ENCODE measurements at places on chromosomes 6 and 20. TPM values are rescaled to one million over a fixed set of nuclear protein-coding genes. Genes with fewer than 3 reads are reported as not detected.

DNA sequence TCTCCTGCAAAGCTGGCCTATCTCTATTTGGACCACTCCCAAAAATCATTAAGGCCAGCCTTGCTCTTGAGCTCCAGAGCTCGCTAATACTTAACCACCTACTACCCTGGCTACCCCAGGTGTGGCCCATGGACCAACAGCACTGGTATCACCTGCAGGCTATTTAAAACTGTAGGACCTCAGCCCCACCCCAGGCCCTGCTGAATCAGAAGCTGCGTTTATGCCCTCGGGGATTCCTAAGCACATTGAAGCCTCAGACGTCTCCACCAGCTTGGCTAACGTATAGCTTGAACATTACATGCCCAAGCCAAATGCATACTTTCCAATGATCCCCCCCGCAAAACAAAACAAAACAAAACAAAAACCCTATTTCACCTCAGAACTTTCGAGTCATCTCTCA lies 19.7 kb upstream of the SPAG4 start:
- no peak for DNase-seq
- H3K27me3 ChIP-seq, result peaks cover 7% of the 10 kb centered on the region
- peaks cover 2% of the 10 kb centered on the region for H3K4me1 ChIP-seq
- H3K36me3 ChIP-seq, result no peaks in the 10 kb centered on the region

DNA sequence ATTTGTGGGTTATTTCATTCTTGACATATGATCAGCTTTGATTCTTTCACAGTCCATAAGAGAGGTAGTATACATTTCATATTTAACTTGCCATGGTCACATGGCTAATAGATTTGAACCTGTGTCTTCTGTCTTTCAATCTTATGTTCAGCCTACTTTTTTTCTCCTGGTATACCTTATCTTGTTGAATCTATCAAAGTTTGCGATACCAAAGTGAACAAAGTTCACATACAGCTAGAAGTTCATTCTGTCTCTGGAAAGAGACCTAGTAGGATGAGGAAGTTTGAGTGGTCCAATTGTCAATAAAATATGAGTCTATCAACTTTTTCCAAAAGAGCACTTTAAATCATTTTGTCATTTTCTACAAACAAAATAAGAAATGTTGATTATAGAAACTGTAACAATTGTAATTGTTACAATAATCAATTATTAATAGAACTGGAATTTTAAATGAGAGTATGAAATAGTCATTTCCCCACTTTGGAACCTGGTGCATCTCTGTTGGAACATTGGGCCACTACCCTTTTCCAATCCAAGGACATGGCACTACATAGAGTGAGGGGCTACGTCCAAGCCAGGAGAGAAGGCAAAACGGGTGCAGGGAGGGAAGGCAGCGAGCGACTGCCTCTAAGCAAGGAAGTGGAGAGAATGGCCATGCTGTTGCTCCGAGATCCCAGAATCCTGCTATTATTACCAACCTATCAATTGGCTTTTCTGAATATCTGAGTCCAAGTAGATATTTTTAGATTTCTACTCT lies 194.2 kb upstream of the FOXQ1 start:
- no peak for DNase-seq
- no peaks in the 10 kb centered on the region for H3K36me3 ChIP-seq
- H3K4me3 ChIP-seq, result no peak overlapping the region
- H3K27me3 ChIP-seq, result no peaks in the 10 kb centered on the region
- H3K27ac ChIP-seq, result no peak overlapping the region
- H3K4me1 ChIP-seq, result no peaks in the 10 kb centered on the region

HEY2 gene
- polyA plus RNA-seq, result 0.48 TPM

- peaks cover 39% of the 10 kb centered on the region for H3K4me1 ChIP-seq
- H3K27ac ChIP-seq, result peak overlapping the region; percentile 58
- DNase-seq, result peak; percentile 77
These were observed 68.8 kb downstream of the UTRN start for GRCh38 chr6:144353871-144354314.

Data from GM12878 (cell line).